ENCODE measurements at places on chromosomes 6 and 20.

GRCh38 chr6:146359131-146359530 is 184.5 kb upstream of the RAB32 start:
- no peak for DNase-seq

GRCh38 chr20:32203356-32204204 is 4.0 kb downstream of the PLAGL2 start:
- DNase-seq = no peak

DNA sequence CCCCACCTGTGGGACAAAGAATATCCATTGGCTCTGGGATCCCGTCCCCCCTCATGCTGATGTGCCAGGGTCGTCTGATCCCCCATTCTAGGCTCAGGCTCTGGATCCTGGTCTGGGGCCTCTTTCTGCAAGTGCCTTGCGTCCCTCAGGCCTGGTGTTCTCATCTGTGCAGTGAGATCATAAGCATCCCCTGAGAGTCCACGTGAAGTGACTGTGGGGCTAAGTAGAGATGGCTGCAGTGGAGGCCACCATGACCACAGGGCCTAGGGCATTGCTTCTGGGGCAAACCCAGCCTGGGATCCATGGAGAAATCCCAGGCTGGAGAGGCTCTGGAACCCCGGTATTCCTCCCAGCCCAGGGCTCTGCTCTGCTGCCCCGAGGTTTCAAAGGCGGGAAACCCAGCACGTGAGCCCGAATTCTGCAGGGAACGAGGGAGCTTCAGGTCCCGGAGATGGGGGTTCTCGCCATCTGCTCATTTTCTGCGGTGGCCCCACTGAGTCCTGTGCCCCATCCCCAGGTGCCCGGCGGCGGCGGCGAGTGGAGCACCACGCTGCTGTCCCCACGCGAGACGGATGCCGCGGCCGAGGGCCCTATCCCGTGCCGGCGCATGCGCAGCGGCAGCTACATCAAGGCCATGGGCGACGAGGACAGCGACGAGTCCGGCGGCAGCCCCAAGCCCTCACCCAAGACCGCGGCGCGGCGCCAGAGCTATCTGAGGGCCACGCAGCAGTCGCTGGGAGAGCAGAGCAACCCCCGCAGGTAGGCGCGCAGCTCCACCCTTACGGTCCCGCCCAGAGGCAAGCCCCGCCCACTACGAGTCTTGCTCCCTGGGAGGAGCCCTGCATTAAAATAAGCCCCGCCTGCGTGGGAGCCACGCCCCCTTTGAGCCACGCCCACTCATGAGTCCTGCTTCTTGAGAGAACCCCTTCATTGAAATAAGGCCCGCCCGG is 105.5 kb upstream of the MYL9 start:
- no peak for DNase-seq

GRCh38 chr20:45938727-45939438 is 4.4 kb downstream of the PCIF1 start:
- DNase-seq = no peak

GRCh38 chr20:54158856-54159418 is 14.8 kb downstream of the CYP24A1 start:
- no peak for DNase-seq

Data from Kasumi-1 (cell line).